ENCODE measurements at places on chromosomes 6 and 20.

DNA sequence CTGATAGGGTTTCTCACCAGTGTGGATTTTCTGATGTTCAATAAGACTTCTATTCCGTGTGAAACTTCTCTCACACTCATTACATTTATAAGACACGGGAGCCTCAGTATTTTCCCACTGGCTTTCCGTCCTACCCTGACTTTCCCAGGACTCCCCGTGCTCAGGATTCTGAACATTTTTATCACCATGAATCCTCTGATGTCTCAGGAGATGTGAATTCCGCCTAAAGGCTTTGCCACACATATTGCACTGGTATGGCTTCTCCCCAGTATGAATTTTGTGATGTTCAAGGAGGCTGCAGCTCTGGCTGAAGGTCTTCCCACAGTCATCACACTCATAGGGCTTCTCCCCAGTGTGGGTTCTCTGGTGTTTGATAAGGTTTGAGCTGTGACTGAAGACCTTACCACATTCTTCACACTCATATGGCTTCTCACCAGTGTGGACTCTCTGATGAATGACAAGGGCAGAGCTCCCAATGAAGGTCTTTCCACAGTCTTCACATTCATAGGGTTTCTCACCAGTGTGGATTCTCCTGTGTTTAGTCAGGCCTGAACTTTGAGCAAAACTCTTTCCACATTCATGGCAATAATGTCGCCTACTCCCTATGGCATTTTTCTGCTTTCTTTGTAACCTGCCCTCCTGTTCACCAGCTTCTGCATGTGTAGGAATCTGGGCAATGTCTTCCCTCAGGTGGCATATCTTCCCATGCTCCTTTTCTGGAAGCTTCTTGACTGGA is 6.7 kb downstream of the ZKSCAN4 start:
- no peak for DNase-seq

DNA sequence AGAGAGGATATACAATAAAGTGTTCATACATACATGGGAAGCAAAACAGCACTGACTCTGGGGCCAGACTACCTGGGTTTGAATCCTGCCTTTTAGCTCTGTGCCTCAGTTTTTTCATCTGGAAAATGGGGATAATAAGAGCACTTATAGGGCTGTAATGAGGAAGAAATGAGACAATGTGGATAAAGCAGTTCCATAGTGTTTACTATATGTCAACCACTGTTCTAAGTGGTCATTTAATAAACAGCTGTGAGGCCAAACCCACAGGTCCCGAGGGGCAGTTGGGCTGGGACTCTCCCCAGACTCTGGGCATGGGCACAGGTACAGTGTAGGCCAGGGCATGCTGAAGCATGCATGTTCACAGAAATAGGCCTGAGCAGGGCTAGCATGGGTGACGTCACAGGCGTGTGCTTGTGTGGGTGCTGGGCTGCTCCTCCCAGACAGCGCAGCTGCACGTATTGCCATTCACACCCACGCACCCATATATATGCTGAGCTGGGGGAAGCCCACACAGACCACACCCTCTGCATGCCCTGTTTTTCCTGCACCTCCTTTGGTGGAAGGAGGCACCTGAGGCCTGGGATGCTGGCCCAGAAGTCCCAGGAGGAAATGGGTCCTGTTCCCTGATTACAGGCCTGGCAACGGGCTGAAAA is 3.5 kb upstream of the PLCG1 start:
- DNase-seq: no peak

- no peak for DNase-seq
Measured at GRCh38 chr6:79605061-79605460, 26.1 kb upstream of the SH3BGRL2 start.

DNA sequence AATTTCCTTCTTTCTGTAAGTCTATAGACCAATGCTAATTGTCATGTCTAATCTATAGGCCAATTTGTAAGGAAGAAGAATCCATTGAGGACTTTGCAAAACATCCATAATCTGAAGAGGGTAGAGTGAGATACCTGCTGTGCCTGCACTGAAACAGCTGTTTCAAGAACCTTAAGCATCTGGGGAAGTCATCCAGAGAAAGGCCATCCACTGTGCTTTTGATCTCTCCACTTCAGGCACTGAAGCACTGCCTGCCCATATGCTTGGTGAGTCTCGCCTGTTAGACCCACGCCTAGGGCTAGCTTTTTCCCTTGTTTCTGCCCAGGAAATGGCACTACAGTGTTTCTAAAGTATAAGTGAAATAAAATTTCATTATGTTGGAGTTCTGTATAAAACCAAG is 921.8 kb upstream of the EPHA7 start:
- no peak for DNase-seq

GRCh38 chr6:81749707-81750106 is 2.8 kb downstream of the TENT5A start:
- DNase-seq: no peak

GRCh38 chr6:87426789-87427188 is 19.0 kb downstream of the CFAP206 start:
- DNase-seq: no peak

DNA sequence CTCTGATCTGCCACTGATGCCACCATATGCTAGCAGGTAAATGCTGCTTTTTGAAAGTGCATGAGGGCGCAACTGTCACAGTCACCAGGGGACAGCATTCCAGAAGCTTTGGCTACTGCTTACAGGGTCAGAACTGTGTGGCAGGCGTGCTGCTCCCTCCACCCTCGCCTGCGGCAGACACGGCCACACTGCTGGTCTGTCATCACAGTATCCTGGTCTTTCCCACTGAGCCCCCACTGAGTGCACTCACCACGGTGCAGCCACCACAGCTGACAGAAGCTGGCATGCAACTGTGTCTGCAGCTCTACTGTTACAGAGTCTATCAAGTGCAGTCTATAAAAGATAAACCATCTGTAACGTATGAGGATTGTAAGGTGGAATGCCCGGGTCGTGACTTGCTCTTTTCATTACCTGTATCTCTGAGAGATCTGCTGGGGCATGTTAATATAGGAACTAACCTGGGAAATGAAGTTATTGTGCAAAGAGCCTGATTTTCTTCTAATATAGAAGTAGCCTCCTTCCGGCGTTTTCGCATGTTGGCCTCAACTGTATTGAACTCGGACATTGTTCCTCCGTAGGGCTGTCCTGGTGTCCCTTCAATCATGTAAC is 24.5 kb downstream of the GCLC start:
- no peak for DNase-seq

DNA sequence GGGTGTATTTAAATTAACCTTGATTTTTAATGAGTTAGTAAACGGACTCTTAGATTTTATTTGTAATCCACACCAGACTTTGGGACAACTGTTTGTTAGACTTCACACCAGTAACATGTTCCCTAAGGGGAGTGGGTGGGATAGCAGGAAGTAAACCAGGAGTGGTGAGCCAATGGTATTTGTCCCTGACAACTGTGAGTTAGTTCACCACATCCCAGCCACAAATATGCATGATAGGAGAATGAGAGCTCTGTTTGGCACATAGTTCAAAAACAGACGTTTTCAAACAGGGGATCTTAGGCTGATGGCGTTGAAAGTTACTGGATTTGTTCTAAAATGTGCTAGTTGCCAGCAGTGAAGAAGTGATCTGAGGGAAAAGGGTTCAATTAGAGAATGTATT is 18.7 kb upstream of the COL10A1 start:
- DNase-seq: no peak

DNA sequence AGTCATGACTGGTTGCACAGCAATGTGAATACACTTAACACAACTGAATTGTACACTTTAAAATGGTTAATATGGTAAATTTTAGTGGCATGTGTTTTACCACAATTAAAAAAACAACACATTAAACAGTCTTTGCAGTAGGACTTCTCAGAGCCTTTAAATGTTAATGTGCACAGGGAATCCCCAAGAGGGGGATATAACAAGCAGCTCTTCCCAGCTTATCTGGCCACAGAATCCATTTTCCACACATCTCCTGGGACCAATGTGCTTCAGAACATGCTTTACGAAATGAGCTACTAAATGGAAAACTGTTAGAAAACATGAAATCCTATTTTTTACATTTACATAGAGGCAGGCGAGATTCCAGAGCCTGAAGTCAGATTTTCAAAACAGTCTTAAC is 44.4 kb downstream of the FYN start:
- no peak for DNase-seq

DNA sequence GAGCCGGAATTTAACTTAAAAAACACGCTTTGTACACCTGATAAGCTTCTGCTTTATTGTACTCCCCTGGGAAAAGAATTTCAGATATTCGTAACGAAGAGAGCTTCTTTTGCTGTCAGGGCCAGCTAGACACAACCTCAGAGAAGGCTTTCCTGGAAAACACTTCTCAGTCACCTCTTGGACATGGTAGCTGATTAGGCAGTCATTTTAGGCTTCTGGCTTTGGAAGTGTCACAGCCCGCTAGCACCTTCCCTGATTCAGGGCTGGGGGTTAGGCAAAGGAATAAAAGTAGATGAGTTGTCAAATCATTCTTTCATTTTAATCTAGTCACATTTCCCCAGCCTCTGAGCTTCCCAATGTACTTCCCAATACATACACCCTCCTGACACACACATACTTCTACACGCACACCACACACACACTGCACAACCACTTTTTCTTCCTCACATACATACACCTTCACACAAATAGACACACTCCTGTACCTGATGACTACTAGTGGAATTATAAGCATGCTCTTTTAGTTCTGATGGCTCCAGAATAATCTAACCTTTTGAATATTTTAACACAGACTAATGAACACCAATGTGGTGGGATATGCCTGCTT is 34.9 kb upstream of the TINAG start:
- no peak for DNase-seq

GRCh38 chr6:93219447-93219846 is 199.9 kb downstream of the EPHA7 start:
- no peak for DNase-seq

- no peak for DNase-seq
Measured at GRCh38 chr20:53872081-53872541, 198.3 kb downstream of the BCAS1 start.

- DNase-seq: no peak
Measured at GRCh38 chr6:151400473-151400872, 9.1 kb upstream of the ZBTB2 start.

DNA sequence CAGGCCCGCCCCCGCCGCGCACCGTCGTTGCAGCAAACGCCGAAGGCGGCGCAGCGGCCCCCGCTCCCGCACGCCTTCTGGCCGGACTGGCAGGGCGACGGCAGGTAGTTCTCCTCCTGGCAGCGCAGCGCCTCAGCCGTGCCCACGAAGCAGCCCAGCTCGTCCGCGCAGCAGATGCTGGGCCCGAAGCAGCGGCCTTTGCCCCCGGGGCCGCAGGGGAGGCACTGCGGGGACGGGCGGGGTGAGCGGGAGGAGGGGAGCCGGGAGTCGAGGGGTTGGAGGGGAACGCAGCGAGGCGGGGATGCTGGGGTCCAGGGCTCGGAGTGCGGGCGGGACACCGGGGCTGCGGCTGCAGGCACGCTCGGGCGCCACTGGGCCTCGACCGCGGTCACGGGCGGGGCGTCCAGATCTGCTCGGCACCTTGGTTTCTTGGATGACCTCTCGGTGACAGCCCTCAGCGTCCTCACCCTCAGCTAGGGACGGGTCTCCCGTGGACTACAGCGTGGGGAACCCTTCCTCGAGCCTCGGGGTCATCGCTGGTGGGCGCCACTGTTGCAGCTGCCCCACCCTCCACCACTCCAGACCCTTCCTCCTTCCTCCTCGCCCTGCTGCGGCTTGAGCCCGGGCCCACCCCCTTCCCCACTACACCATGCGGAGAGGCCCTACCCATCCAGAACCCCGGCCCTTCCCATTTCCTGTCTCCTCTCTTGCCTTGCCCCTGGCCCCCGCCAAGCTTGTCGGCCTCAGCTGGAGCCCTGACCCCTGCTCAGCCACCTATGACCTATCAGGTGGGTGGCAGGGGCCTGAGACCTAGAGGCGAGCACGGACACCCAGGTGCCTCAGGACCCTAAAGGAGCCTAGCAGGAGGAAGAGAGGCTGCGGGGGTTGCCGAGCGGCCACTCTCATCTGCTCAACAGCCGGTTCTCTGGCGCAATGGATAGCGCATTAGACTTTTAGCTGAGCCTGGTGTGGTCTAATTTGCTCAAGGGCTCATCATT is 1.3 kb downstream of the AVP start:
- no peak for DNase-seq

- DNase-seq: no peak
Measured at GRCh38 chr20:34977365-34978091, 21.9 kb downstream of the MYH7B start.

DNA sequence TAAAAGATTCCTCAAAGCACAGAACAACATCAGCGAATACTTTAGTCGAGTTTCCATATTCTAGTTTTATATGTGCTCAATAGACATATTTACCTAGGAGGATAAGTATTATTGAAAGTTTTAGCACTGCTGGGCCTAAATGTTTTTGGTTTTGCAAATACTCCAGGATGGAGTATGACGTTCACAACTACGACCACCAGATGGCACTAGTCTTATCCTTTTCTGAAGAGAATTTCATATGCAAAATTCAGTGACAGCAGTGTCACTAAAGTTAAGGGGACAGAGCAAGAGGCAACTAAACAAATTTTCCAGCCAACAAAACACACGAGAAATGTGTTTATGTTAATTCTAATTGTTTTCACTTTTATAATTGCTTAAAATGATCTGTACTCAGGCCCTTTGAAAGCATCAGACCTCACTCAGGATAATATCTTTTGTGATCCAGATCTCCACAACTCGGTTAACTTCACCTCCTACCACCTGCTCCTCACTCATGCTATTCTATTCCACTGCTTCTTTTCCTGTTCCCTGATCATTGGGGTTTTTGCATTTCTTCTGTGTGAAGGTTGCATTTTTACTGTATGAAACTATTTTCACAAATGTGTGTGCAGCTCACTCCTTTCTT is 220.8 kb downstream of the TRDN start:
- DNase-seq: peak; percentile 61

DNA sequence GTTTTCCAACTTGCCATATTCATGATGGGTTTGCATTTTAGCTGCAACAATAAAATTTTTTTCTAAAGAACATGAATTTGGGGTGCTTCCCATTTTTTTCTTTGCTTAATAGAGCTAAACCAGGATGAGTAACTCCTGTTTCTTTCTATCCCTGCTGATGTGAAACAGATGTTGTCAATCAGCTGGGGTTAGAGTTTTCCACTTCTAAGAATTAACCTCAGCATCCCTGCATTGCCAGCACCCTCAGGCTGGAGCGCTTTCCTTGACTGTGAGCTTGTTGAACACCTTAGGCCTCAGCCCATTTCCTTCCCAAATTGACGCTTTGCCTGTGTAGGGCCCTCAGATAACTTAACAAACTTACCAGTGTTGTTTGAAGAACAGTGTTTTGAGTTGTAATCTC is 74.5 kb downstream of the PTPN1 start:
- DNase-seq: no peak

- DNase-seq: no peak
Measured at GRCh38 chr20:24984961-24985640, 7.5 kb downstream of the APMAP start.

DNA sequence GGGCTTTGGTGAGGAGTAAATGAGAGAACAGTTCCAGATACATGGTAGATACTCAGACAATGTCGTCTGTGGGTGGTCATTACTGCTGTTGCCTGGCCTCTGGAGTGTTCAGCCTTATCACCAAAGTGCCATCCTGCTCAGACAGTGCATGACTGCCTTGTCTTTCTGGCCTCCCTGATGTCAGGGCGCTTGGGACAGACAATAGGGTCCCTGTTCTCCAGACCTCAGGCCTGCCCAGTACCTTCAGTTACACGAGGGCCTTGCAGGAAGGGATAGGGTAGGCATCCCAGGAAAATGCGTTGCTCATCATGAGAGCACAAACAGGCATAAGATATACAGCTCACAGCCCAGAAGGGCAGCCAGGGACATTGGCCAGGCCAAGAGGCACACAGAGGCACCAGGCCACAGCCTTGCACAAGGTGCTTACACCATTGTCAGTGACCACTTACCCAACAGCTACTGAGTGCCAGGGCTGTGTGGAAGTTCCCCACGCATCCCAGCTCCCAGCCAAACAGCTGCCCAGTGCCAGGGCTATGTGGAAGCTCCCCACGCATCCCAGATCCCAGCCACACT is 27.4 kb downstream of the BPIFB1 start:
- DNase-seq: no peak

Data from neural crest cell (in vitro differentiated cells).